Esophagus mucosa (tissue), 1 donor: ENCODE measurements at places on chromosomes 1 and 21. TPM values are rescaled to one million over a fixed set of nuclear protein-coding genes. Genes with fewer than 3 reads are reported as not detected.
A peak's percentile ranks its signal among the peaks of the same experiment; 100 is the strongest.

- peak; percentile 63 for ATAC-seq
Measured at GRCh38 chr1:182149411-182149965, 88.0 kb upstream of the ZNF648 start.

DNM3 gene
- 1.6 TPM for total RNA-seq

LRRC71 gene
- total RNA-seq, result not detected

GRCh38 chr1:41175546-41175945 lies 66.6 kb downstream of the SCMH1 start:
- ATAC-seq, result no peak

AHDC1 gene
- 51.7 TPM for total RNA-seq
